Stimulated activated CD8-positive, alpha-beta memory T cell treated with anti-CD3 and anti-CD28 coated beads, Interleukin-4, amount 100 ng/mL, for 1 hour (primary cell): ENCODE measurements at places on chromosomes 1 and 21.

- no peak for DNase-seq
These were observed 764.4 kb downstream of the ADGRL2 start for GRCh38 chr1:82565146-82565545.

- DNase-seq: no peak
These were observed 532.8 kb downstream of the MATN1 start for GRCh38 chr1:30190511-30191153.

- no peak for DNase-seq
These were observed at the start of gene EFNA1 for GRCh38 chr1:155127105-155127966. Gene EFNA1, plus strand, starts transcription at chr1:155127876. Its CDS starts 102 bp downstream, at chr1:155127978.

DNA sequence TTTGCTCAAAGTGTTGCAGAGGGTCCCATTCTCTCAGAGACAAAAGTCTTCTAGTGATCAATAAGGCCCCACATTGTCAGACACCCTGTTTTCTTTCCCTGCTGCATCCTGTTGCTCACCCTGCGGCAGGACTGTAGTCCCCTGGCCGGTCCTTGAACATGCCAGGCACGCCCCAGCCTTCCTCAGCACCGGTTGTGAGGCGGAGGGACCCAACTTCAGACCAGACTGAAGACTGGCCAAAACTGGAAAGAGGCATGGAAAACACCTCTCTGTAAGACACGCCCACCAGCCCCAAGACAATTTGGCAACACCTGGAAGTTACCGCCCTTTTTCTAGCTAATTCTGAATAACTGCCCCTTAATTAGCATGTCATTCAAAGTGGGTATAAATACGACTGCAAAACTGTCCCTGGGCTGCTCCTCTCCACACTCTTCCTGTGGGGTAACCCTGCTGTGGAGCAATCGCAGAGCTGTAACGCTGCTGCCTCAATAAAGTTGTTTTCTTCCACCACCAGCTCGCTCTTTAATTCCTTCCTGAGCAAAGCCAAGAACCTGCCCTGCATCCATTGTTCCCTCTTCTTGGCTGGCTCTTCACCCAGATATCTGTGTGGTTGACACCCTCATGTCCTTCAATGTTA lies 23.8 kb downstream of the PLA2G2A start:
- no peak for DNase-seq

- no peak for DNase-seq
These were observed 3.1 kb downstream of the TNNT2 start for GRCh38 chr1:201374364-201374763.

- no peak for DNase-seq
These were observed 62.8 kb upstream of the BCAR3 start for GRCh38 chr1:93744299-93744988.

GRCh38 chr1:167022384-167022783 lies 33.3 kb downstream of the MAEL start:
- no peak for DNase-seq

GRCh38 chr1:95364546-95364945 lies 130.5 kb downstream of the RWDD3 start:
- DNase-seq: no peak

DNA sequence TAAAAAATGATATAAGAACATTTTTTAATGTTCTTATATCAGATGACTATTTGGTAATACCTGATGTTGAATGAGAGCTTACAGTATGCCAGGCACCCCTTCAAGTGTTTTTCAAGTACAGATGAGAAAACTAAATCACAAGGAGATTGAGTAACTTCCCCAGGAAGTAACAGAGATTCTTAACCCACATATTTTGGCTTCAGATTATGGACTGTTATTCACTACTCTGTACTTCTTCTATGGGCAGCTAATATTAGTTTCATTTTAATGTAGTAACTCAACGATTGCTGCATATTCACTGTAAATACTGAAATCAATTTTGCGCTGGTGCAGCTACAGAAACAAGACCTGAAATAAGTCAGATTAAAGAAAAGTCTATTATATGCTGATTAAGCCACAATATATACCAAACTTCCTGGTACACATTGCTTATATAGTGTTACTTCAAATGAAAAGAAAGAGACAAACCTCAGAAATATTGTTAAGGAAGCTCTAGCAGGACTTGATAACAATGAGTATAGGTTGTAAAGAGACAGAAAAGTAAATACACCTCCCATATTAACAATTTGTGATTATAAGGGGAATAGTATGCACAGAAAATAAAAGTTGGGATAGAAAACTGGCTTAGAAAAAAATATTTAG lies 19.7 kb downstream of the DPYD start:
- DNase-seq: no peak

GRCh38 chr1:166083887-166084286 lies 82.9 kb downstream of the FAM78B start:
- no peak for DNase-seq

DNA sequence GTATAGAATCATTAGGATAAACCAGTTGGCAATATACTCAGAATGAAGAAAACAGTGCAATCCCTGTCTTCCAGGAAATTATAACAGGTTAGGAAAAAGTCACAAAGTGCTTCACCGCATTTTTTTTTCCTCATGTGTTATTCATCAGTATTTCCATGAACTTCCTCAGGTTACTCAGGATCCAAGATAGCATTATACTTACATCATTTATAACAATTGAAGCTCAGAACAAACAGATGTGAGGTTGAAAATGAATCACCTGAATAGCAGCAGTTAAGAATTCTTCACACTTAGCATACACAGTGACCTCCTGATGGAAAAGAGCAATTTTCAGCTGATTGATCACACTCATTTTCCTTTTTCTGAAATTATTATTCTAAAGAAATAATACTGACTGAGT lies 1040.7 kb upstream of the B3GALT2 start:
- DNase-seq: no peak

DNA sequence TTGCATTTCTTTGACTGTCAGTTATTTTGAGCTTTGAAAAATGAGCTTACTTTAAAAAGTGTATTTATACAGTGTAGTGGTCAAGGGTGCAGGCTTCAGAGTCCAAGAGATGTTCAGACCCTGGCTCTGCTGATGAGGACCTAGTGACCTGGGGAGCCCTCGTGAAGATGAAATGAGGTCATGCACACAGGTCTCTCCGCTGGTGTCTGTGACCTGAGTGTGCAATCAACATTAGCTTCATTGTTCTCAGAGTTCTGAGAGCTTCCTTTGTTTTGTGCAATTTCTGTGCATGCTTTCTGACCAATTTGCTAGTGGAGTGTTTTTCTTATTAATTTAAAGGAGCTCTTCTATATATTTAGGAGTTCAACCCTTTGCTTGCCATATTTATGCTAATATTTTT lies 71.3 kb downstream of the RIPK4 start:
- no peak for DNase-seq

DNA sequence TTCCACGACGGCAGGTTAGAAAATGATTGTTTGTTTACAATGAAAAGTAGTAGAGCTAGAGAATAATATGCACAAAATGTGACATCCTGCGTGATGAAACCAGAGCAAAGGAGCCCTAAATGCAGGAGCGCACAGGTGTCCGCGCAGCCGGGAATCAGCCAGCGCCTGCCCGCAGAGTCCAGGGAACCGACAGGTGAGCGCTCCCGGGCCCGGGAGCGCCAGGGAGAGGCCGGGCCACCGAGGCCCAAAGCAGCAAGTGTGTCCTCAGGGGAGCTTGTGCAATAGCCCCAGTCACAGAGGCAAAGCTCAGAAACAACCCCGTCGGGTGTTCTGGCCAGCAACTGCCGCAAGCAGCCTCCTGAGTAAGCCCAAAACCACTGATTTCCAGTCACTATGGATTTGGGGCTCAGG lies 789 bp upstream of the GALE start:
- no peak for DNase-seq

DNA sequence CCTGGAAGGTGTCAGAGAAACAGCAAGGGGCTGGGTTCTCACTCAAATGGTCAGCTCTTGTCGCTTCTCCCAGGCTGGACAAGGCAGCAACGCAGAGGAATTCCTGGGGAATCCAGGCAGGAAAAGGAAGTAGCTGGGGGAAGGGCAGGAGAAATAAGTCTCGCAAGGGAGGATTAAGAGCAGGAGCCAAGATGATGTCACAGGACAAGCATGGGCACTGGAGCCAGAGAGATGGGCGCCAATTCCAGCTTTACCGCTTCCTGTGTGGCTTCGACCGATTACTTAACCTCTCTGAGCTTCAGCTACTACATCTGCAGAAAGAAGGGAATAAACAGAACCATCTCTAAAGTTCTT lies 70.5 kb downstream of the SSBP3 start:
- DNase-seq: no peak

GRCh38 chr1:184836141-184836540 lies 81.5 kb upstream of the EDEM3 start:
- no peak for DNase-seq

- DNase-seq: no peak
These were observed 252.0 kb downstream of the RHOU start for GRCh38 chr1:228987286-228987685.

GRCh38 chr1:14486401-14487201 lies 111.9 kb upstream of the KAZN start:
- DNase-seq: no peak

DNA sequence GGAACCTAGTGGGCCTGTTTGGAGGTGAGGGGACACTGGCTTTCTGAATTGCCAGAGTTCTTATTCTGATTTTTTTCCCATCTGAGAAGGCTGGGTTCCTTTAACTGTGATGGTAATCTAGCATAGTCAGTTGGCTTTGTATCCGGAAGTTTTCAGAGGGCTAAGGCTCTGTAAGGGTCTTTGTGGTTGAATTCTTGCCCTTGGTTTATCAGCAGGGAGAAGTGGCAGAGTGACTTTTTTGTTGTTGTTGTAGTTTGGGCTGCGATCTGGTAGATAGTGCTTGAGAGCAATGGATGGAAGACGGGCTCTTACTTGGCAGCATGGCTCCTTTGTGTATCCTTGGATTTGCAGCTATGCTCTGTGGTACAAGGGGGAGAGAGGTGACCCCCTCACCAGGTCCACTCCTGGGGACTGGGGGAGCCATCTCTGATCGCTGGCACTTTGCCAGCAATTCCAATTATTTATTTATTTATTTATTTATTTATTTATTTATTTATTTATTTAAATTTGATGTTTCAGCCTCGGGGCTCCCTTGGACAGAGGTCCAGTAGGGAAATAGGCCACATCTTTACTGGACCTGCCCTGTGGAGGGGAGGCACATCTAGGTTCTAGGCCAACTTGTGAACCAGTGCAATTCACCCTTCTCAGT lies 18.5 kb downstream of the TCP10L start:
- no peak for DNase-seq

DNA sequence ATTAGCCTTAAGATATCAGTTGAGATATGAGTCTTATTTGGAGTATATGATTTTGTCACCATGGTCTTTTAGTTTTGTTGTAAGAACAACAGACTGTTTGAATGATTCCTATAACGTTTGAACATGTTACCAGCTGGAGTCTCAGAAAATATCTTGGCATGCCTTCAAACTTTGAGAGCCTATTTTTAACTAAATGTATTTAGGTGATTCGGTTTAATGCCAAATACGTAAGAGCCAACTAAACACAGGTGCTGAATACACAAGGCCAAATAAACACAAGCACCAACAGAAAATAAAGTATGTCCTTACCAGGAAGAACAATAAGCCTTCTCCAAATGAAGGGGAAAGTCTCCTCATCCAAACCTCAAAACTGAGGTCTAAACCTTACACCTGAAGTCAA lies 48.6 kb downstream of the PRKACB start:
- no peak for DNase-seq

GRCh38 chr1:26553942-26554682 lies 24.6 kb downstream of the RPS6KA1 start:
- DNase-seq: no peak

DNA sequence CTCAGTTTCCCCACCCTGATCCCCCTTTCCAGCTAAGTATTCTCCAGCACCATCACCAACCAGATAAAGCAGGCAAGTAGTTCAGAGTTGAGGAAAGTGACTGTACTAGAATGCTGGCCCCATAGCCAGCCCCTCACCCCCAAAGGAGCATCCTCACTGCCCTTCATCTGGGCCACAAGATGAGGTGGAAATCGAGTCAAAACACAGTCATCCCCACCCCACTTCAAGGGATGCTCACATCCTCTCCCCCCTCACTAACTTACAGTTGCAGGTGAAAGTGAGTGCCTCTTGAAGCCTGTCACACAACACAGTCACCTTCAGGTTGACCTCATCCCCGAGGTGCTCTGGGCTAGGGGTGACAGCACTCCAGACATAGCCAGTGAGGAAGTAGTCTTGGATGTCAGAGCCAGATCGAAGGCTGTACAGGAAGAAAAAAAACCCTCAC lies 30.4 kb downstream of the PIK3C2B start:
- no peak for DNase-seq

GRCh38 chr1:66335859-66336640 lies 197.9 kb upstream of the SGIP1 start:
- no peak for DNase-seq

DNA sequence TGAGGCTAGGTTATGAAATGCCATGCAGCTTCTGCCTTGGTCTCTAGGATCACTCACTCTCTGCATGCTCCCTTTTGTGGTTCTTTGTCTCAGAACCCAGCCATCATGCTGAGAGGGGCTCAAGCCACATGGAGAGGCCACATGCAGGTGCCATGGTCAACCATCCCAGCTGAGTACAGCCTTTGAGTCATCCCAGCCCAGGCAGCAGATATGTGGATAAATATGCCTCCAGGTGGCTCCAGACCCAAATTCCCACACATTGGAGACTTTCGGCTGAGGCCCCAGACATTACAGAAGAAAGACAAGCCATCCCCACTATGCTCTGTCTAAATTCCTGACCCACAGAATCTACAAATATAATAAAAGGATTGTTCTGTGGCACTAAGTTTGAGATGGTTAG lies 102.0 kb downstream of the LHX9 start:
- no peak for DNase-seq

DNA sequence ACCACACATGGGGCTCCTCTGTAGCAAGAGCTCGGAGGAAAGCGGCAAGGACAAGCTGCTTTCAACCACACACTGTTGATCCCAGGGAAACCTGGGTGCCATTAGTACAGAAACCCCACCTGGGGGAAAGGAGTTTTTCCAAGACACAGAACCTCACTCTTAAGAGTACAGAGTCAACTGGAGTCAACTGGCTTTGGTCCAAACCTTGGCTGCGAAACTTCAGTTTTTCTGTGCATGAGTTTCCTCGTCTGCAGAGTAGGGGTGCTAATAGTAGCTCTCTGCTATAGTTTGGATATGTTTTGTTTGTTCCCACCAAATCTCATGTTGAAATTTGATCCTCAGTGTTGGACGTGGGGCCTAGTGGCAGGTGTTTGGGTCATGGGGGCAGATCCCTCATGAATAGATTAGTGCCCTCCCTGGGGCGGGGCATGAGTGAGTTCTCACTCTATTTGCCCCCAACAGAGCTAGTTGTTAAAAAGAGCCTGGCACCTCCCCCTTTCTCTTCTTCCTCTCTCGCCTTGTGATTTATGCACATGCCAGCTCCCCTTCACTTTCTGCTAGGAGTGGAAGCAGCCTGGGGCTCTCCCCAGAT lies 161.1 kb downstream of the PIGK start:
- no peak for DNase-seq

- DNase-seq: no peak
These were observed 9.5 kb downstream of the RHEX start for GRCh38 chr1:206062464-206062863.

GRCh38 chr1:115496904-115497527 lies 144.8 kb upstream of the VANGL1 start:
- DNase-seq: no peak

GRCh38 chr1:5617546-5617945 lies 374.7 kb downstream of the NPHP4 start:
- DNase-seq: no peak

- DNase-seq: peak; percentile 26
These were observed at the start of gene IFNLR1 for GRCh38 chr1:24186993-24187790. Gene IFNLR1, minus strand, starts transcription at chr1:24187289. Its CDS starts 41 bp downstream, at chr1:24187248.
